Liver (tissue), 10 donors: ENCODE measurements at places on chromosomes 7 and 10.

GRCh38 chr7:30888747-30889146, 22.9 kb upstream of the AQP1 start:
- DNase-seq: no peak

DNA sequence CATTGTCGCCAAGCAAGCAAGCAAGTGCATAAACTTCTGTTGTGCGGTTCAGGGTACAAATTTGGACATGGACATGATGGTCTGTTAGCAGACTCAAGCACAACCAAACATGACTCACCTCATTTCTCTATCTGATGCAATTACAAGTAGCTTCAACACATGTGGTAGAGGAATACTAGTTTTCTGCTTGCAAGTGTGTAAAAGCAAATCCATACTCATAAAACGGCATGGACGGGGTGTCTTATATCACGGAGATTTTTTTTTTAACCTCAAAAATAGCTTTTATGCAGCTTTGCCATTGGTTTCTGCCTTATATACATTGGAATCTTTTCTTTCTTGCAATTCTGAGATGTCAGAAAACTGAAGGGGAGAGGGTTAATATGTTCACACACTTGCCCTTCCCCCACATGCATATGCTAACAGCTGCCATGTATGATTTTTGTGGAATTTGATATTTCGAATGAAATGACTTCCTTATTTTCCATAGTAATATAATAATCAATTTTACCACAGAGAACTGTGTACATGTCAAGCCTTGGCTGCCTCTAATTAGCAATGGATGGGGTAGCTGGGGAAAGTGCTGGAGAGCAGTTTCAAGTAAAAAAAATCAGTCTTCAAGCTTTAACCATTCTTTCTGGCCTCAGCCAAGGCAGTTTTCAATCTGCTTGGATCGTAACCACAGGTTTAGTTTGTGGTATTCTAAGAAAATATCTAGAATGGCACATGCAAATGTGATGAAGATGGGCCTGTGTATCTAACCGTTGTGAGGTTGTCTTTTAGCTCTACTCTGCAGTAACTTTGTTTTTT, 106.0 kb upstream of the PDCD4 start:
- DNase-seq: no peak

DNA sequence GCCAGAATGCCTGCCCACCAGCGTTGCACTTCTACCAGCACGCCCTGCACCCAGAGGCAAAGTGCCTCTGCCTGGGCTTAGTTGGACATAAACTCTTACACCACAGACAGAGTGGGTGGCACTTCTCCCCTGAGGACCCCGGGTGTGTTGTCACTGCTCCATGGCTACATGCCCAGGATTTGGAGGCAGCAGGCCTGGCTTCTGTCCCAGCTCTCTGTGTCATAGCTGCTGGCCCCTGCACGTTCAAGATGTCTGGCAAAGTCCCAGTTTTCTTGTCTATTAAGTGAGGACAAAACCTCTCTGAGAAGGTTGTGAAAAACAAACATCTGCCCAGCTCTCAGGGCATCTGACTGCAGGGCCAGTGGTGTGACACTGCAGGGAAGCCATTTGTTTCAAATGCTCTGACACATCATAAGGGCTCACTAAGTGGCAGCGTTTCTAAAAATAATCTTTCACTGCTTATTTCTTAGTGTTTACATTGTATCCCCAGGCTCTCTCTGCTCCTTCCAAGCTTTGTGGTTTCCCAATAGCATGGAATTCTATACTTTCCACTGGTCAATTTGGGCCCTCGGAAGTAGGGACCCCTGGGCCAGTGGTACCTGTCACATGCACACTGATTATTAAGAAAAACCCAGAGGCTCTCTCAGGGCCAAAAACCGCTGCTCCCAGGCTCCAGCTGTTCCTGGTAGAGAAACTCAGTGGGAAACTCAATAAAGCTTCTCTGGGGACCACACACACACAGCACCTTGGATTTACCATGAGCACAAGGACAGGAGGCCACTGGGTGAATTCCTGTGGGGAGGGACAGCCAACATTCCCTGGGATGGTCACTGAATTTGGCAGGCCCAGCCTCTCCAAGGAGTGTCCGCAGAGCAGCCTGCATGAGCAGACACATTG, 86.2 kb upstream of the ANLN start:
- DNase-seq: peak; percentile 62

- no peak for DNase-seq
Observed at GRCh38 chr7:132099163-132099562, 477.1 kb downstream of the PLXNA4 start.

GRCh38 chr10:75129537-75129936, 18.1 kb downstream of the SAMD8 start:
- no peak for DNase-seq

DNA sequence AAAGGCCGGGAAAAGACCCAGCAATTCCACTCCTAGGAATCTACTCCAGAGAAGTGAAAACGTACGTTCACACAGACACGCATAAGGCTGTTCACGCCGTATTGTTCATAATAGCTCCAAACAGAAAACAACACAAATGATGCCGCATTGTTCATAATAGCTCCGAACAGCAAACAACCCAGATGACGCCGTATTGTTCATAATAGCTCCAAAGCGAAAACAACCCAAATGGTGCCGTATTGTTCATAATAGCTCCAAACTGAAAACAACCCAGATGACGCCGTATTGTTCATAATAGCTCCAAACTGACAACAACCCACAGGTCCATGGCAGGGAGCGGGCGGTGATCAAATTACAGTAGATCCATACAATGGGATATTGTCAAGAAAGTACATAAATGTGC, 85.2 kb upstream of the DNAAF5 start:
- no peak for DNase-seq

DNA sequence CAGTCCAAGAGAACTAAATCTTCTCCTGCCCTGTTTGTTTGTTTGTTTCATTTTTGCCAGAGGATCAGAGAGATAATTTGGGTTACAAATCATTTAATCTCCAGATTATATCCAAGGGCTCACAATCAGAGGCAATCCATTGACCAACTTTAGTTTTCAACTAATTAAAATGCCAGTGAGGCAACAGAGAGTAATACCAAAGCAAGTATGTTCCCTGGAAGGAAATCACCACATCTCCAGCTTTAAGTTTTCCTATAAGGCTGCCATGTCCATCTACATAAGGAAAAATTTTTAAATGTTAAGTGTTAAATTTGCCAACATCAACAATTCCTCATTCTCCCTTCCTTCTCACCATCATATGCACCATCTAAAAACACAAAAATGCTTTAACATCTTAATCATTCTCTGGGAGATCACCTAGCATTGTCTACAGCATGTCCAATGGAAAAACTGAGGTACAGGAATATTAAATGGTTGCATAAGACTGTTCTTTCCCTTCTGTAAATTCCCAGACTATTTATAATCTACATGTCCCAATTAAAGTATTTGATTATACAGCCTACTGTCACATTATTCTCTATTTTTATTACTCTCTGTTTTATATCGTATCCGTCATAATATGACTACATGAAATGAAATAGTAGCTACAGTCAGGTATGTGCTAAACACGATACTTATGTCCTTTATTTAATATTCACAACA, 14.1 kb downstream of the USP54 start:
- no peak for DNase-seq

DNA sequence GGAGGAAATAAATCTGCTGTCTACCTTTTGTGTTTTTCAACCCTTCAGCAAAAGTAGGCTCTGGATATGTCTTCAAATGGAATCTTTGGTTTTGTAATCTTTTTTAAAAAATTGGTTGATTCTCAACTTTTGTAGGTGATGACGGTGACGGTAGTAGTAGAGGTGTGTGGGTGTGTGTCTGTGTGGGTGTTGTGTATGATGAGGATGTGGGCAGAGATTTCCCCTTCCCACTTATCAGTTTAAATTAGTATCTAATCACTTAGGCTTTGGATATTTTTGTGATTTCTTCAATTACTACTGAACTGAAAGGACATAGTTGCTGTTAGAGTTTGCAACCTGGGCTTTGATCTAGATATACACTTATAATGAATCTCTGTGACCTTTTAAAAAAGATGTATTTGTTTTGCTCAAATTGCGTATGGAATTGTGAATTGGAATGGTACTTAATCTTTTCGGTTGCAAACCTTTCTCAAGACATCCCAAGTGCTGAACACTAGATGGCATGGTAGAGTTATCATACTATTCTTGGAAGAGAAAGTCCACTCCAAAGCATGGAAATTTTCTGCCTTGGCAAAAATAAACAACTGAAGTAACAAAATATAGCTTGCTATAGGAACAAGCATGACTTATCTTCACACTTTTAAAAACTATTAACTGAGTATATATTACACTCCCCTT, 51.9 kb upstream of the A1CF start:
- DNase-seq: no peak

DNA sequence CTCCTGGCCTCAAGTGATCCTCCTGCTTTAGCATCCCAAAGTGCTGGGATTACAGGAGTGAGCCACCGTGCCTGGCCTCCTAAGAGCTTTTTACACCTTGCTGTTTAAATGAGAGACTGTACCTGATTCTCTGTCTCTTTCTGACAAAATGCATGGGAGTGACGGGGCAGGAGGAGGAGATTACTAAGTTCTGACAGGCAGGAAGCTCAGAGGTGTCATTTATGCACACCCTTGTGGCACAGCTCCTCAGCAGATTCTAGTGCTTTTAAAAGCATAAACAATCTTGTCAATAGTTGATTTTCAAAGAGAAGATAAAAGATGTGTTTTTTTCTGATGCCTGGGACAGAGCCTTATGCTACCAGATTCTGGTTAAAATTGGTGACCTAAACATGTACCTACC, 39.7 kb upstream of the STEAP4 start:
- DNase-seq: no peak

DNA sequence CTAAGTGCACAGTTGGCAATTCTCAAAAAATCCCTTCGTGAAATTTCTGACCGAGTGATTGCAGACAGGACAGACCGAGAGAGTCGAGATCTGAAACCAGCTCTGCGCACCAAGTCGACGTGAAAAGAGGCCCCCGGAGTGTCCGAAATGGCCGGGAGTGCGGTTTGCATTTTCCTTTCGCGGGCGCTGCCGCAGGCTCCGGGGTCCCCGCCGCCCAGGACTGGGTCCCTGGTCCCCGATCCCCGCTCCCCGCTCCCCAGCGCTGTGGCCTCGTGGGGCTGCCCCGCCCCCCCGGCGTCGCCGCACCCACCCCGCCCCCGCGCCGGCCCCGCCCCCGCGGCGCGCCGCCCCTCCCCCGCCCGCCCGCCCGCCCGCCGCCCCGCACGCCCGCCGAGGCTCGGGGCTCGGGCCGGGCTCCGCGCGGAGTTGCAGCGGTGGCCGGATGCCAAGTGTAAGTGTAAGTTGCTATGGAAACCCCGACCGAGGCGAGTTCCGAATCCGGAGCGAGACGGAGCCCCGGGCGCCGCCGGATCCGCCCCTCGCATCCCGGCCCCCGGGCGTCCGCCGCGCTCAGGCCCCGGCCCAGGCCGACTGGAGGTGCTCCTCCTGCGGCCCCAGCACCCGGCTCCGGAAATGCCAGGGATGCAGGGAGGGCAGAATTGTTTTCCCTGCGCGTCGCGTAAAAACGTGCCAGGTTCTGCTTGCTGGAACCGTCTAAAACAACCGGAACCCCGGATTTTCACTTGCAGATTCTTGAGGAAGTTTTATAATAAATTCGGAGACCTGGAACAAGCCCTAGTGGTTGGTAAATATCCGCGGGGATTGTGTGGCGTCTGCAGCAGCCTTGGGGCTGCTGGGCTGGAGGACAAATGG, 4.6 kb downstream of the BMI1 start:
- peak; percentile 82 for DNase-seq

DNA sequence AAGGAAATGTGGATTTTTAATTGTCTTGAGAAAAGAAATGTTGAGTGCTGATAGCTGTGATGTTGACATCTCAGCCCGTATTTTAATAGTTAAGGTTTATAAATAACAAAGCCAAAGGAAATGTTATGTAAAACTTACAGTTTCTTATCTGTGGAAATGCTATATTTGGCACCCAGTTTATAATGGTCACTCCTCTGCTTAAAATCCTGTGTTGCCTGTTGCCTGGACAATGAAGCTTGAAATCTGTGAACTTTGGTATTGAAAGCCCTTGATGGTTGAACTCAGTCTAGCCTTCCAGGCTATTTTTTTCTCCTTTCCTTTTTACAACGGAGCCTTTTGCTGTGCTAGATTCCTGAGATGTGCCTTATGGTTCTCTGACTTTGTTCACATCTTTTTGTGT, 46.5 kb downstream of the MCU start:
- DNase-seq: no peak

DNA sequence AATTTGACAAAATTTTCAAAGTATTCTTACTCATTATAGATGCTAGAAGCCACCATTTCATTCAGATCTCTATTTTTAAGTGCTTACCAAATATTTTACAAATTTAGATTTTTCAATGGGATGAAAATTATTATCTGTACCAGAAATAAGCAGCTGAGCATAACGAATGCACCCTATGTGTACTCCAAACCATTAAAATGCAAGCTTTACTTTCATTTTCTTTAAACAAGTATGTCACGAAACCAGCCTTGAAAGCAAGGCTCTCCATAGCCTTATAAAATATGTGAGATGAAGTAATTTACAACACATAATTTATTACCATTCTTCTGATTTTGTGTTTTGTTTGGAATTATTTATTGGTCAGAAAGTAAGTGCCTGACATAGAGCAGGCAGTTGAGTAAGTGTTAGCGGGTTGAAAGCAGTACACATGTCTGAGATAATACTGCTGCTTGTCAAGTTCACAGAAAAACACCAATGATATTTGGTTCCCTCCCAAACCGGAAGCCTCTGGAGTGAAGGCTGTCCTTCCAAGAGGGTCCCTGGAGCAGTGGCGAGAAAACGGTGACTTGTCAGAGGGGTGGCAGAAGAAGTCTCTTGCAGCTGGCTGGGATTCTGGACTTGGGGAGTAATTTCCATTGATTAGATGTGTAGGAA, 322.7 kb upstream of the PFKP start:
- DNase-seq: no peak

- no peak for DNase-seq
Observed at GRCh38 chr10:76408646-76409045, 977.2 kb downstream of the LRMDA start.

DNA sequence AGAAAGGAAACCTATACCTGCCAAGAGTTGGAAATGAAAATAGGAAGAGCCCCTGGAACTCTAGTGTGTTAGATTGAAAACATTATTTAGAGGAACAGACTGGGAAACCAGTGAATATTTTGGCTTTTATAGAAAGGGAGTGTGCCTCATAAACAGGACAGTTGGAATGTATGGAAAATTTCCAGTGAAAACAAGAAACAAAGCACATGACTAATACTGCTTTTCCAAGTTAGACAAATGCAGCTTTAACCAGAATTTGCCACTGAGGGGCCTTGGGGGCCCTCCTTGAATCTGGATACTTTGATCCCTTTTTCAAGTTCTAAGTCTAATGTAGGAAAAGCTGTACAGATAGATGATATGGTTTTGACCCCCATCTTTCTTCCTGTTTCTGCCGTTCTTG, 21.2 kb downstream of the ITGB8 start:
- DNase-seq: no peak

DNA sequence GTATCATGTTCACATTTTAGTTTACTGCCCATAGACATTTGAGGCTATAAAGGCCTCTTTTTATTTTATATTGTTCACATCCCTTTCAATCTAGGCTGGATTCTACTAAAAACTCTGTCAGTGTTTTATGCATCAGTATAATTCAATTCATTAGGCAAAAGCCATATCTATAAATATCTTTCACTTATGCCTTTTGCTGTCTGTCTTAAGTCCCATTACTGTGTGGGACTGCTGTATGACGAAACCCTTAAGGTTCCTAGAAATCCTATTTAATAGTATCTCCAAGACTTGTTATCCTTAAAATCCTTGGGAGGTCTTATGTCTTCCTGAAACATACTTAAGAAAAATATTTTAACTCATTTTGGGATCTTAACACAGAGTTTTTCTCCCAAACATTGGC, 139.2 kb downstream of the HGF start:
- DNase-seq: no peak
